ENCODE measurements at places on chromosomes 4 and X.

DNA sequence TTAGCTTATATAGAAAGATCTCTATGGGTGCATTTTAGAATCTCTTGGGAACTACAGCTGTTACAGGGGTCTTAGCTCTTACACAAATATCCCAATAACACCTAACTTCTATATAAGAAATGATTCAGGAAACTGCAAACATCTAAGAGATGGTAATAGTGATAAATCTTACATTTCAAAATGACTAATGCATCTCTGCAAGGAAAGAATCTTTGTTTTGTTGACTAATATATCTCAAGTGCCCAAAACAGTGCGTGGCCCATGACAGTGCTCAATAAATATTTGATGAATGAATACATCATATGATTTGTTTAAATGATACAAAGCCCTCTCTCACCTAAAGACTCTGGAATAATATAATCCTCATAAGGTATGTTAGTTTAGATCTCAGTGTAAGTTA lies 47.5 kb downstream of the CENPE start:
- no peak for DNase-seq

GRCh38 chrX:72545990-72546389 lies 26.7 kb downstream of the HDAC8 start:
- no peak for DNase-seq

DNA sequence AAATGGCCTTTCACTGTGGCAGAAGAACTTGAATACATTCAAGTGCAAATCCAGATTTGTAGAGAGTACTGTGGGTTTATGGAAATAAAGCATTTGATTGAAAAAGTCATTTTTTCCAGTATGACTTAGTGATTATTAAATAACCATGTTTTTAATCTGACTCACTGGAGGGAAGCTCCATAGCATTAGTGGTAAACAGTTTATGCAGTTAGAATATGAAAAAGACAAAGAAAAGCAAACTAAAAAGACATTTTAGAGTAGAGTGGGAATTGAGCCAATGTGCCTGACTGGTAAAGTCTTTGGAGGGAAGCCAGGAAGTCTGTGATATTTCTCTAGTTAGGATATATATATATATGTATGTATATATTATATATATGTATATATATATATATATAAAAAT lies 53.4 kb downstream of the FAT4 start:
- DNase-seq: no peak

- DNase-seq: no peak
Measured at GRCh38 chr4:101660607-101661006, 129.9 kb upstream of the BANK1 start.

GRCh38 chr4:34293459-34293858 lies 1950.9 kb downstream of the ARAP2 start:
- DNase-seq: no peak

DNA sequence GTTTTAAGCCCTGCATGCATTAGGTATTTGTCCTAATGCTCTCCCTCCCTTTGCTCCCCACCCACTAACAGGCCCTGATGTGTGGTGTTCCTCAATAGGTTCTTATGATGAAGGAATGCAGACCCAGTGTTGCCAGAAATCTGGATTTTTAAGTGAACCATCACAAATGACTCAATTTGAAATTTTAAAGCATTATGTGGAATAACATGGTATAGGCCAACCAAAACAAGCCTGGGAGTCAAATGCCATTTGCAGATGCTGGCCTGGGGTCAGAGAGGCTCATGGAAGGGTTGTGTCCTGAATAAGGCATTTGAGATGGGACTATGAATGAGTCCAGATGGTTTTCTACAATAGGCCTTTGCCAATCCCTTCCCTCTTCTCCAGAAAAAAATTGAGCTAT lies 179.6 kb downstream of the SHROOM3 start:
- no peak for DNase-seq

GRCh38 chr4:146191766-146192458 lies 16.4 kb downstream of the LSM6 start:
- DNase-seq: no peak

DNA sequence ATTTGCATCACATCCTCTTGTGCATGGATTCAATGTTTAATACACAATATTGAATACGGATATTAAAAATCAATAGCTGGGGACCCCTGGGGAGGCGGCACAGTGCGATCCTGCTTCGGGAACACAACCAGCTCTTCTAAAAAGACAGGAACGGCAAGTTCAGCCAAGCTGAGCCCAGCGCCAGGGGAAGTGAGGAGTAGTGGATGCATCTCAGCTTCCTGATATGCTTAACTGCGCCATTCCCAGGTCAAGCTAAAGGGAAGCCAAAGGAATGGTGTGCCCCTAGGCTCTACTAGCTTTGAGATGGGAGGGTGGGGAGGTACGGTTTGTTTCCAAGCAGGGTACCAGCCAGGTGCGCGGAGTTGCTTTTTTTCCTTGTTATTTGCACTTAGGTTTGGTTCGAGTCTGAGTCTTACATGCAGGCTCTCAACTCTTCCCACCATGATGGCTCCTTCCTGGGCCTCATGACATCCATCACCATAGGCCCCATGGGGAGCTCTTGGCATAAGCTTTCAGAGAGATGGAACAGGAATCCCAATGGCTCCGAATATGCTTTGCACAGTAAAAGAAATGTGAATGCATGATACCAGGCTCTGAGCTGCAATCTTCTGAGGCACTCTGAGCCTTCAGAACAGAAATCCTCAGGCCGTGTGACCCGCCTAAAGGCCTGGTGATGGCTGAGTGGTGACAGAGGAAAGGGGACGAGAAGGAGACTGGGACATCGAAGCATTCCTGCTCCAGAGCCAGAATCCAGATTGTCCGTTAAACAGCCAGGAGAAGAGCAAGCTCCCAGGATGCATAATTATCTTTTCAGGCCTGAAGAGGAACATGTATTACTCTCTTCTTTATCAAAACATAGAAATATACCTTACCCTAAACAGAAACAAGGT lies 51.8 kb upstream of the BCOR start:
- no peak for DNase-seq

GRCh38 chr4:53576676-53577372 lies 14.5 kb downstream of the LNX1 start:
- no peak for DNase-seq

DNA sequence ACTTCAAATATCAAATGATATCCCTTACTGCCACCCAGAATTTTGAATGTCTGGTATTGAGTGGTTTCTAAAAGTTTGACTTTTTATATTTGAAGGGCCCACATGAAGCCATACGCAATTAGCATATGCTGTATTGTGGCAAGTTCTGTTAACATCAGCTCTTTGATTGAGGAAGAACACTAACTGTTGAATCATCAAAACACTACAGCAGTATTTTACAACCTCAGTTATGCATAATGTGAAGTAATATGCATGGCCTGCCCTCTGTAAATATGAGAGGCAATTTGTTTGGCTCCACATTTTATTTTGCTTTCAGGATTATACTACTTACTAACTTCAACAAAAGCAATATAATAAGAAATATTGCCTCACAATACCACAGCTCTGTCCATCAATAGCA lies 62.2 kb upstream of the DMD start:
- no peak for DNase-seq

DNA sequence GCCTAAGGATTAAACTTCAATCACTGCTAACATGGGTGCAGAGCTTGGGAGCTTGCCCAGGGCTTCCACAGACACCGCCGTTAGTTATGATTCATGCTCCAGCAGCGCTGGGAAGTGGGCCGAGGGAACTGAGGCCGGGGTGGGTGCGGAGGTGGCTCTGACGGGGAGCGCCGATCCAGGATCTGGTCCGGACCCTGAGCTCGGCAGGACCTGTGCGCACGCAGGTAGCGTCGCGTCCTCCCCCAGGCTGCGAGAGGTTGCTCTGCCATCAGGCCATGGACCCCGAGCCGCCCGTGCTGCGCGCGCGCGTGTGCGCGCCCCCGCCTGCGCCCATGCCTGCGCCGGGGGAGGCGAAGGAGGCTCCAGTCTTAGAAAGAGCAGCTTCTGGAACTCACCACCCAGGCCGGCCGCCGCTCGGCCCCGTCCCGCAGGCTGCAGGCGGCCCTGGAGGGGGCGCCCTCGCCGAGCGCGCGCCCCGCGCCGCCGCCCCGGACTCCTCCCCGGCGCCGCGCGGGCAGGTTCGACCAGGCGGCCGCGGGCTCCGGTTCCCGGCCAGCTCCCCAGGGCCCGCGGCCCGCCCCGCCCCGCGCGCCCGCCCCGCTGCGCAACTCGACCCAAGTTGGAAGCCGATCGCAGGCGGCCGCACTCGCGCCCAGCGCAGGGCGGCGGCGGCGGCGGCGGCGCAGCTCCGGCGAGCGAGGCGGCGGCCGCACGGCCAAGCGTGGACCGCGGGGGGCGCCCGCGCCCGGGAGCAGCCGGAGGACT lies 732 bp upstream of the ADRA2C start:
- DNase-seq: no peak

All from T-helper 17 cell (primary cell).